ENCODE measurements at places on chromosomes 12 and 14.

GRCh38 chr12:7935590-7936581 lies at the start of gene SLC2A3:
Gene SLC2A3 (minus strand): TSS chr12:7936187. CDS start chr12:7936034, 153 bp downstream.
- DNase-seq, result peak; percentile 97

- no peak for DNase-seq
These were observed 146.3 kb upstream of the ATF7IP start for GRCh38 chr12:14219156-14219555.

- no peak for DNase-seq
These were observed 6.0 kb downstream of the SLCO1C1 start for GRCh38 chr12:20701106-20701505.

GRCh38 chr12:51341251-51342007 lies 5.0 kb downstream of the CELA1 start:
- peak; percentile 54 for DNase-seq

DNA sequence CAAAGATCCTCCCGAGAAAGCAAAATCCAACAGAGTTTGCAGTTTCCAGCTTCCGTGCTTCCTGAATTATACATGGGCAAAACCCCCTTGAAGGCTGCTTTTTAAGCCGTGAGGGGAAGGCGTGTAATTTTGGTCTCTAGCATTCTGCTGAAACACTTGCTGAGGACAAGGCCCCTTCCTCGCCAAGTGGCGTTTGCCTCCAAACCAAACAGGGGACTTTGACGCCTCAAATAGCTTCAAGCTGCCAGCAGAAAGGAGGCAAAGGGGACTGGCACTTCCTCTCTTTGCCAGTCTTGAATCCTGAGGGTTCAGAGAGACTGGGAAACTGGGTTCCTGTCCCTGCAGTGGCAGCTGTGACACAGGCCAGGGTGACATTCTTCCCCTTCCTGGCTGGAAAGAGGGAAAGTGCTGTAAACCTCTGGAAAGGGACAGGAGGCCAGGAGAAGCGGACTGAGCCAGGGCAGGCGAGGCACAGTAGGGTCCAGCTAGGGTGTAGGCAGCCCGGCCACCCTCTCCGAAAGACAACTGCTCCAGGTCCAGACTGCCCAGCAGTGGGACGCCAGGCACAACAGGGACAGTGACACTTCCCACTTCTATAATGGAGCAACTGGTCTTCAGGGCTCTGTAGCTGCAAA lies 96.2 kb upstream of the MED13L start:
- DNase-seq, result no peak

GRCh38 chr12:28489246-28489645 lies 299.0 kb downstream of the CCDC91 start:
- DNase-seq, result no peak

DNA sequence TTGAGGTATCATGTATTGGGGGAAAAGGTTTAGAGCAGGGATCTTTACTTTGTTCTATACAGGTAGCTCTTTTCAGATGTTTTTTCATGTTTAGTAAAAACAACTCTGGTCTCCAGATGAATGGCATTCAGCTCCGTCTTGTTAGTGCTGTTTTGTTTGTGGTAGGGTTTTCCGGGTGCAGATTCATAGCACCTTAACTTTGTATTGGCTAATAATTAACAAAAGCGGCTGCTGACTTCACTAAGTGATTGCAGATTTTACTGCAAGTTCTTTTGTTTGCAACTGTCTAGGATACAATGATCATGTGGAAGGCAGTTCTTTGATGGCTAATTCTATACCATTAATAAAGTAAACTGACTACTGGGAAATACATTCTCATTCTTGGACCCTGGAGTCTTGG lies 32.2 kb upstream of the BHLHE41 start:
- DNase-seq, result no peak

DNA sequence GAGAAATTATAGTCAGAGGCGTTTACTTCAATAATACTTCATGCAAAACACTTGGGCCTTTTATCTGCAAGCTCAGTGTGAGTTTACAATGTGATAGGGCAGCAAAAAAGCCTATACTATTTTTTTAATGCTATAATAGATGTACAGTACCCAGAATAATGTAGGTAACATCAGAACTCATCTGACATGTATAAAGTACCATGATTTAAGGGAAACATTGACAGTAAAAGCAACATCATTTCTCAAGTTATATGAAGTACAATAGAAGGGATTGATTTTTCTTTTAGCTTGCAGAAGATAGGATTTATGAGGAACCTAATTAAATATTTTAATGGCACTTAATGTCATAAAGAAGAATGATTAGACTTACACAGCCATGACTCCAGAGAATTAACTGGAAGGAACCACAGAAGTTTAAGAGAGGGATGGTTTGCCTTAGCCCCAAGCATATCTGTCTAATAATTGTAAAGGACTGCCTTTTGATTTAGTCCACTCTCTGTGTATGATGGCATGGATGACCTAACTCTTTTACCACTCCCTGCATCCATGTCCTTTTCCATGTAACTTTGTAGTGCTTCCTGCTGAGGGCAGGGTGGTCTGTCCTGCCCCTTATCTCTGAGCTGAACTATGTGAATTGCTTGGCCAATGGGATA lies 55.9 kb upstream of the MIS18BP1 start:
- DNase-seq, result no peak

DNA sequence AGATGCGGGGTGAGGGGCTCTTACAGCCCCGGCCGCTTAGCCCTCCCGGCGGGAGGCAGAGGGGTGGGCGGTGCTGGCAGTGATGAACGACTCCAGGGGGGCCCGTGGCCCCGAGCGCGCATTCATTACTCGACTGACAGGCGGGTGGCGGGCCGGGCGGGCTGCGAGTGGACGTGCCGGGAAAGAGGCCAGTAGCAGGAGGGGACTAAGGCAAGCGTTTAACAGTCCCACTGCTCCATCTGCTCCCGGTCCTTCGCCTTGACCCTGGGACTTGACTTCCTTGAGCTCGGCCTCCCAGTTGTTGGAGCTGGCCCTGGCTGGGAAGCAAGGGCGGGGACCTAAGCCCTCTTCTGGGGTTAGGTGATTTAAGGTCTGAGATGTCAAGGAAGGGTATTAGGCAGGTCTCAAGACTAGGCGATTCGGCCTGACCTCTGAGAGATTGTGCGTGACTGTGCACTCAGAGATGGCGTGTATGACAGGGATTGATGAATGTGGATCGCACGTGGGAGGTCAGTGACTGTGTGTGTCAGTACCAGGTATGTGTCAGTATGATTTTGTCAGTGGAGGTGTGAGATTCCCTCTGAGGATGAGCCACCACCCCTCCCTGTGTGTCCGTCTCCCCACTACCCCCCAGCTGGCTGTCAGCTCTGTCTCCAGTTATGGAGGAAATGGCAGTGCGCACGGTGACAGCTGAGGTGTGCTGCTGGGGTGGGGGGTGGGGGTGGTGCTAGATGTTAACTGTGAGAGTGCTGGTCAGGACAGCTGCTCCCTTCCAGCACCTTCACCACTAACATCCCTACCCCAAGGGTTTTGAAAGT lies 3.6 kb upstream of the DNAJC22 start:
- DNase-seq, result no peak

GRCh38 chr14:68820999-68821683 lies 28.3 kb upstream of the ZFP36L1 start:
- DNase-seq, result peak; percentile 42

- DNase-seq, result peak; percentile 88
These were observed 4.6 kb upstream of the RARG start for GRCh38 chr12:53236443-53237111.

DNA sequence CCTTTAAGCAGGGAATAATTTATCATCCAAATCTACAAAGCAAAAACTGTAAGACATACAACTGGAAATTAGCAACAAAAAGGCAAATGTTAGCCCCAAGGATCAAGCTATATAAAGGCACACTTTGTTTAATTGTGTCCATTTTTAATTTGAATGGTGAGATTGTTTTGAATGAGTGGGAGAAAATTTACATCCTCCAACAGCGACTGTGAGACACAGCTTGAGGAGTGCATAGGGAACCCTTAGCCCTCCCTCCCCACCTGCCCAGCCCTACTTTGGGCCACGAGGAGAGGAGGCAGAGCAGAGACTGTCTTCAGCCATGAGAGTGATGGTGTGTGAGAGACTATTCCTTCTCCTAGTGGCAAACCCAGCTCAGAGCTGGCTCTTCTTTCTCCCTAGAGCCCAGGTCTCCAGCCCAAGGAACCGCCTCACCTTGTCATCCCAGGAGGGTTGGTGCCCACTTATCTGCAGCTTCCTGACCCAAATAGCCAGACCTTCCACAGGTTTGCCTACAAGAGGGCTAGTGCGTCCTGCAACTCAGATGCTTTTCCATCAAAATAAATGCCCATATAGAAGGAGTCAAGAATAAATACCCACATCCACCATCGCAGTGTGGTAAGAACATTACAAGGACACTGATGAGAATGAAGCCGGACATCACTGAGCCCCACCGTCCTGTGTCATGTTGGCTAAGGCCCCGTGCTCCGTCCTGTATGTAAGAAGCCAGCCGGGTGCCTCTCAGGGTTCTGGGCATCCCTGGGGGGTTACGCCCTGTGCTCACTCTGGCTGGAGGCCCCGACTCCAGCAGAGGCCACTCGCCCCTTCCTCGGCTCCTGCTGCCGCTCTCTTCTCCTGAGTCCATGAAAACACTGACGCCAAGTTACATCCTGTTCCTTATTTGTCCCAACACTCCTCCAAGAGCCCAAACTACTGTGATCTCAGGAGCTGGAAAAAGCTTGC lies 36.4 kb upstream of the C14orf180 start:
- no peak for DNase-seq
